Activated T-cell treated with anti-CD3 and anti-CD28 coated beads, Interleukin-2, amount 50 U/mL, for 24 hours (primary cell): ENCODE measurements at places on chromosomes 13 and 19.

- no peak for DNase-seq
These were observed 28.1 kb downstream of the TFDP1 start for GRCh38 chr13:113612607-113613006.

GRCh38 chr19:46023311-46023779 lies 492 bp upstream of the PGLYRP1 start:
- no peak for DNase-seq

GRCh38 chr19:13056052-13056660 lies 46.5 kb downstream of the LYL1 start:
- no peak for DNase-seq

GRCh38 chr13:46295491-46296114 lies 83.9 kb downstream of the LRRC63 start:
- no peak for DNase-seq

GRCh38 chr13:44855860-44856259 lies 133.4 kb downstream of the NUFIP1 start:
- no peak for DNase-seq

GRCh38 chr19:33402421-33403220 lies 29.1 kb downstream of the CEBPG start:
- DNase-seq, result no peak

- no peak for DNase-seq
These were observed 186.6 kb downstream of the ZNF536 start for GRCh38 chr19:30558793-30559192.

DNA sequence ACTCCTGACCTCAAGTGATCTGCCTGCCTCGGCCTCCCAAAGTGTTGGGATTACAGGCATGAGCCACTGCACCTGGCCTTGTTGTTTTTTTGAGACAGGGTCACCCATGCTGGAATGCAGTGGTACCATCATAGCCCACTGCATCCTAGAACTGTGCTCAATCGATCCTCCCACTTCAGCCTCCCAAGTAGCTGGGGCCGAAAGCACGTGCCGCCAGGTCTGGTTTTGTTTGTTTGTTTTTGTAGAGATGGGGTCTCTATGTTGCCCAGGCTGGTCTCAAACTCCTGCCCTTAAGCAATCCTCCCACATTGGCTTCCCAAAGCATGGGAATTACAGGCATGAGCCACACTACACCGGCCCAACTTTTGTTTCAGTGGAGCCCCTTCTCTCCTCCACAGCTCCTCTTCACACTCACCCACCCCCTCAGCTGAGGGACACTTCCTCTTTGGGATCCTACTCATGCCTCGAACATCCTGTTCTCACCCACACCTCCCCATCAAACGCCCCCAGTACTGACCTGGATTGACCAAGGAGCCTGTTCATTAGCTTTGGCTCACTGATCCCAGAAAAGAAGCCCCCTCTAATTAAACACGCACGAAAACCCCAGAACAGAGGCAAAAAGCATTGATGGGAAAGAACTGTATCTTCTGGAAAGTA lies 12.8 kb upstream of the CERS4 start:
- no peak for DNase-seq

DNA sequence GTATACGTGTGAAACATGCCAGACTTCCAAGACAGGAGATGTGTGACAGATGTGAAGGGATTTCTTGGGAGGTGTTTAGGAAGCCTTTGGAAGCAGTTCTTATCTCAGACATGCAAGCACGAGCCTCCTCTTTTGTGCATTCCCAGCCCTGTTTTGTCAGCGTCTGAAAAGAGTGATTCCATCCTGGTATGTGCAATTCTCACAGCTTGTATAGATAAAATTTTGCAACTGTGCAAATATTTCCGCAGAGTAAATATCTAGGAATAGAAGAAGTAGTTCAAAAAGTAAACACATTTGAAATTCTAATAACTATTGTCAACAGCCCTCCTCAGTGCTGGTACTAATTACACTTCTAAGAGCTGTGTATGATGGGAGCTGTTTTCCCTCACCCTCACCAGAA lies 72.3 kb upstream of the C1QTNF9B start:
- no peak for DNase-seq

- DNase-seq, result no peak
These were observed 607.4 kb downstream of the EFNB2 start for GRCh38 chr13:105928048-105928447.

DNA sequence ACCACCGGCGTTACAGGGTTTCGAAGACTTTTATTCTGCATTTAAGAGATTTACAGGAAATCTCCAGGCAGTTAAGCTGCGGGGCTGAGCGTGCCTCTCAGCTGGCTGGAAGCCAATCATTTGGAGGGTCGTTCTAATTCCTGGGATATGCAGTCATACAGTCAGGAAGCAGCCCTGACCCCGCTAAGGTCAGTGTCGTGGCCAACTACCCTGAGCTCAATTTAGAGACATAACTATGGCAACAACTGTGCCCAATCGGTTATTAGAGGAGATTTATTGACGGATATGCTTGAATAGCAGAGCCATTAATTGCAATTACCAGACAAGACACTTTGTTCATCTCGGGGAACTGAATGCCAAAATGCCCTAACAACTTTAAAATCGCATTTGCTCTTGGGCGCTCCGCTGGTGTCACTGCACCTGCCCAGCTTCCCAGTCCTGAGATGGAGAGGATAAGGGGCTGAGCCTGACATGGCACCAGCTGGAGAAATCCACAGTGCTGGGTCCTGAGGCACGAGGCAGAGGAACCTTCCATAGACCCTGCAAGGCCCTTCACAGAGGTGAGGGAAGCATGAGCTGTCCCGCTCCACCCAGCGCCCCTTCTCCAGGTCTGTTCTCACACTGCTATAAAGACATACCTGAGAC lies 15.1 kb upstream of the ZNF507 start:
- DNase-seq, result no peak

DNA sequence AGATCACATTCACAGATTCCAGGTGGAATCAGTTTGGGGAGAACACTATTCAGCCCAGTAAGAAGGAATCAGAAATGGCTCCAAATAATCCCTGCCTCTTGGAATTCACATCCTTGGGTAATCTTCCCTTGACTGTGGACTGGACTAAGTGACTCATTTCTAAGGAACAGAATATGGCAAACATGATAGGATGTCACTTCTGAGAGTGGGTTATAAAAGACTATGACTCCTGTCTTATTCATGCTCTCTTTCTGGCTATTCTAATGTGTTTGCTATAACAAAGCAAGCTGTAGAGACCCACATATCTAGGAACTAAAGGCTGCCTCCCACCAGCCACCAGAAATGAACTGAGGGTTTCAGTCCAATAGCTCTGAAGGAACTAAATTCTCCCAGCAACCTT lies 37.8 kb downstream of the MBD3L2B start:
- DNase-seq, result no peak

- no peak for DNase-seq
These were observed 76.7 kb upstream of the ZNF43 start for GRCh38 chr19:21912654-21913053.

DNA sequence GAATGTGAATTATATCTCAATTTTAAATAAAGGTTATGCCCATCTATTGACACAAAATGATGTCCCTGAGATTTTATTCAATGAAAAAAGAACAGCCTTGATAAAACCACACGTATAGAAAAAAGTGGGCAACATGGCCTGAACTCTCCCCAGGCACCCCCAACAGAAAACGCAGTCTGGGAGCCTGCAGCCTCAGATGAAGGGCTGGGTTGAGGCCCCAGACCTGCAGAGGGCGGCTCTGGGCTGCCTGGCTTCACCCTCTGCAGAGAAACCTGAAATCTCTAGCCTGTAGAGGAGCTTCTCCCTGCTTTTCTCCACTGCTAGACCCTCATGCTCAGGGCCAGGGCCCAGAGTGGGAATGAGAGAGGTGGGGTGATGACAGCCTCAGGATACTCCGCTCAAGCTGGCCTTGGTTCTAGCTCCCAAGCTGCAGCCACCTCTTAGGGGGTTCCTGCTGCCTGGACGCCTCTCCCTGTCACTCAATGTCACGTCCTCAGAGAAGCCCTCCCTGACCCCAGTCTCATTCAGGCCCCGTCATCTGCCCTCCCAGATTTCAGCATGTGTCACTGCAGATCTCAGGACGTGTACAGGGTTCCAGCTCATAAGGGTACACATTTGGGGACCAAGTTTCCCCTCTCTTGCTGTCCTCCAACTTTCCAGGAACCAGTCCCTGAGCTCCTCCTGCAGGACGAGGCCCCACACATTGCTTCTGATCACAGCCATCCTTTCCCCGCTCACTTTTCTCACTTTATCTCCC lies 1.8 kb downstream of the MBD3 start:
- peak; percentile 68 for DNase-seq

- DNase-seq, result no peak
These were observed 108.3 kb downstream of the SACS start for GRCh38 chr13:23325191-23325590.

GRCh38 chr13:30148171-30148754 lies 159.1 kb downstream of the KATNAL1 start:
- DNase-seq, result peak; percentile 64

GRCh38 chr19:36686365-36687213 lies 823 bp upstream of the ZNF567 start:
- no peak for DNase-seq

- DNase-seq, result no peak
These were observed 235.9 kb downstream of the DCT start for GRCh38 chr13:94243551-94243950.

DNA sequence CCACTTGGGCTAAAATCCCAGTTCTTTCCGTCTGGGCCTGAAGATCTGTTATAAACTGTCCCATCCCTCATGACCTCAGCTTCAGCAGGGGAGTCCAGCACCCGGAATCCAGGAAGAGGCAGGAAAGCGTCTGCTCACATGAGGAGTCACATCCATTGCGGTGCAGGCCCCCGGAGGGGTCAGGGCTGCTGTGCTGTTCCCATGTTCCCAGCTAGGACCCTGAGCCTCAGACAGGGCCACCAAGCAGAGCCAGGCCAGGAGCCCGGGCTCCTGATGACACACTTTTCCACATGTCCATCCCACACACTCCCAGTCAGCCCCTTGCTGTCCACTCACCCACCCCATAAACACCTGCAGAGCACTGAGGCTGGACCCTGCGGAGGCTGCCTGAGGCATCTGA lies 45.3 kb upstream of the VSTM2B start:
- DNase-seq, result no peak

DNA sequence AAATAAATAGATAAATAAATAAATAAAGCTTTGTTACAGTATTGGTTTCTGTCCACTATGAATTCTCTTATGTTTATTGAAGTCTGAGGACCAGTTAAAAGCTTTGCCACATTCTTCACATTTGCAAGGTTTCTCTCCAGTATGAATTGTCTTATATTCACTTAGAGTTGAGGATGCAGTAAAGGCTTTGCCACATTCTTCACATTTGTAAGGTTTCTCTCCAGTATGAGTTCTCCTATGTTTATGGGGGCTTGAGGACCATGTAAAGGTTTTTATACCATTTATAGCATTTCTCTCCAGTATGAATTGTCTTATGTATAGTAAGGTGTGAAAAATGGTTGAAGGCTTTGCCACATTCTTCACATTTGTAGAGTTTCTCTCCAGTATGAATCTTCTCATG lies 168.3 kb downstream of the ZNF737 start:
- no peak for DNase-seq

DNA sequence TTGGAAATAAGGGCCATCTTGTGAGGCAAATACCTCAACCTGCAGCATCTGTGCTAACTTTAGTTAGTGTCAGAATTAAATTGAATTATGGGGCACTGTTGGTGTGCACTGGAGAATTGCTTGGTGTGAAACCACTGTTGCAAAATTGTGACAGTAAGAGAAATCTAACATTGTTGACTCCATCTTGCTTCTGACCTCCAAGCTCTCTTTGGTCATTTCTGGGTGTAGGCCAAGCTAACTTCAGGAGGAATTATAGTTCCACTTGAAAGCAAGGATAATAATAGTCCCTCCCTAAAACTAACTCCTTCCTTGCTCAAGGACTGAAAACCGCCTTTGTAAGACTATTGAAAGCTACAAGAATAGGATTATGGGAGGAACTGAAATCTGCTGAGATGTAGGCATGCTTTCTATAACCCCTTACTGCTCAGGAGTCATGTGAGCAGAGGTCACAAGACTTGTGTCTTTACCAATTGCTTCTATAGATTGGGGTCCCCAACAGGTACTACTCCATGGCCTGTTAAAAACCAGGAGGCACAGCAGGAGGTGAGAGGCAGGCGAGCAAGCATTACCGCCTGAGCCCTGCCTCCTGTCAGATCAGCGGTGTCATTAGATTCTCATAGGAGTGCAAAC lies 24.9 kb upstream of the GAS6 start:
- no peak for DNase-seq

GRCh38 chr13:41065078-41065477 lies 3.8 kb downstream of the WBP4 start:
- no peak for DNase-seq

GRCh38 chr19:51807111-51807701 lies 12.2 kb downstream of the FPR3 start:
- DNase-seq, result no peak

GRCh38 chr13:66887088-66887487 lies 343.0 kb downstream of the PCDH9 start:
- no peak for DNase-seq

GRCh38 chr19:18672044-18672451 lies 11.4 kb upstream of the CRTC1 start:
- DNase-seq, result no peak

GRCh38 chr13:47027780-47028437 lies 131.1 kb upstream of the HTR2A start:
- DNase-seq, result no peak

DNA sequence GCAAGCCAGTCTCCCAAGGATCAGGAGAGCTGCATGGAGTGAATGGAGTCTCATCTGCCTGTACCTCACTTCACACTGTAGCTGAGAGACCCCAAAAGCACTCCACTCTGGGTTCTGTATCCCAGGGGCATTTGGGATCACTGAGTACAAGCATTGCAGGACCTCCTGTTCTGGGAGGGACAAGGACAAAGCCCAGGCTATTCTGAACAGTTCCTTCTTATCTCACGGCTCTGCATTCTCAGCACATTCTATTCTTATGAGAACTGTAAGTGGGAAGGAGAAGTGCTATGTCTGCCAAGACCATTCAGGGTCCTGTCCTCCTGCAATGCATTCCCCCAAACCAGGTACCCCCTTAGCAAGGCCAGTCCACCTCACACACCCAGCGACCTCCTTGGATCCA lies 42.8 kb downstream of the RNF6 start:
- no peak for DNase-seq

DNA sequence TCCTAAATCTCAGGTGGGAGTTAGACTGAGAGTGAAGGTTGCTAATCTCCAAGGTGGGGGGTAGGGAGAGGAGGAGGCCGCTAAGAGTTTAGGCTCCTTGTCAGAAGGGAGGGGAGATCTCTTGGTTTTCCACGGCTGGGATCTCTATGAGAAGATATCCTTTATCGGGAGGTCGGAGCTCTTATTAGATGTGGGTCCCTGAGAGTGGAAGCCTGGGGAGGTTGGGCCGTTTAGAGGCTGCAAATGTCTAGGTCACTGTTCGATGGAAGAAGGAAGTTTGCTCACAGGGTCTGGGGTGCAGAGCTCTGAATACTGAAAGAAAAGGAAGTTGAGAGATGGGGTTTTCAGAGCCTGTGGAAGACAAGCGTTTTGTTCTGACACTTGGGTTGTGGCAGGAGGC lies 3.8 kb downstream of the MYADM start:
- DNase-seq, result no peak

DNA sequence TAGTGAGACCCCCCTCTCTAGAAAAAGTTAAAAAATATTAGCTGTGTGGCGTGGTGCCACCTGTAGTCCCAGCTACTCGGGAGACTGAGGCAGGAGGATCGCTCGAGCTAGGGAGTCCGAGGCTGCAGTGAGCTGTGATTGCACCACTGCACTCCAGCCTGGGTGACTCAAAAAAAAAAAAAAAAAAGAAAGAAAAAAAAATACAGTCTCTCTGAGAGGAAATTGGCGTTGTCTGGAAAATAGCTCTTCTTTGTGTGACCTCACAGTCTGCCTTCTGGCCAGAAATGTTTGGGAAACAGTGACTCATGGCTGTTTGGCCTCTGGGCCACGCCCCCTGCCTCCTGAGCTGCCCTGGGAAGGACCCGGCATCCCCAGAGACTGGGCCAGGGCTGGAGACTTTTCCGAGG lies 10.7 kb downstream of the MARCHF2 start:
- no peak for DNase-seq
